ENCODE measurements at places on chromosomes 12 and 14. TPM values are rescaled to one million over a fixed set of nuclear protein-coding genes. Genes with fewer than 3 reads are reported as not detected.

DNA sequence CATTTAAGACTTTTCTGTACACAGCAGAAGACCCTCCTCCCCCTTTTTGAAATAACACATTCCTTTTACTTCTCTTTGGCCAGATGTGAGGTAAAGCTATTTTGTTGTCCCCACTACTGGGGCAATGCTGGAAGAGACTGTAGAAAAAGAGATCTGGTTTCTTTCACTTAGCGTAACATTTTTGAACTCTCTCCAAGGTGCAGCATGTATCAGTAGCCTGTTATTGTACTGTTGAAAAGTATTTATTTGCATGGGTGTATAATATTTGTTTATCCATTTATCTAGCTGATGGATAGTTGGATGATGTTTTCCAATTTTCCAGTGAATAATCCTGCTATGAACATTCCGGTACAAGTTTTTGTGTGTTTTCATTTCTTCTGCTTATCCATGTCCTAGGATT lies 335.2 kb downstream of the SOX5 start:
- no peak overlapping the region for H3K27ac ChIP-seq
- H3K4me1 ChIP-seq: no peaks in the 10 kb centered on the region
- no peak for DNase-seq
- no peaks in the 10 kb centered on the region for H3K27me3 ChIP-seq
- H3K36me3 ChIP-seq: no peaks in the 10 kb centered on the region

GRCh38 chr14:58426670-58427280 lies 556 bp downstream of the TIMM9 start:
- H3K4me1 ChIP-seq: peaks cover 21% of the 10 kb centered on the region
- DNase-seq: peak; percentile 33
- H3K4me3 ChIP-seq: peak overlapping the region; percentile 87
- peak overlapping the region; percentile 98 for H3K27ac ChIP-seq
- H3K27me3 ChIP-seq: no peaks in the 10 kb centered on the region
- no peaks in the 10 kb centered on the region for H3K36me3 ChIP-seq

GRCh38 chr12:28130625-28131598 lies 59.3 kb upstream of the CCDC91 start:
- no peak overlapping the region for H3K27ac ChIP-seq
- H3K27me3 ChIP-seq: no peaks in the 10 kb centered on the region
- no peaks in the 10 kb centered on the region for H3K4me1 ChIP-seq
- H3K36me3 ChIP-seq: no peaks in the 10 kb centered on the region
- H3K4me3 ChIP-seq: no peak overlapping the region

The COCH gene
- 0.39 TPM for total RNA-seq

The KRT85 gene
- not detected for total RNA-seq

- H3K4me1 ChIP-seq: peaks cover 38% of the 10 kb centered on the region
- H3K4me3 ChIP-seq: peak overlapping the region; percentile 51
- H3K27ac ChIP-seq: peak overlapping the region; percentile 90
- no peaks in the 10 kb centered on the region for H3K36me3 ChIP-seq
- no peaks in the 10 kb centered on the region for H3K27me3 ChIP-seq
These were observed 2.6 kb downstream of the RNASE1 start for GRCh38 chr14:20799892-20800544.
